ENCODE measurements at places on chromosomes 3 and 15.

DNA sequence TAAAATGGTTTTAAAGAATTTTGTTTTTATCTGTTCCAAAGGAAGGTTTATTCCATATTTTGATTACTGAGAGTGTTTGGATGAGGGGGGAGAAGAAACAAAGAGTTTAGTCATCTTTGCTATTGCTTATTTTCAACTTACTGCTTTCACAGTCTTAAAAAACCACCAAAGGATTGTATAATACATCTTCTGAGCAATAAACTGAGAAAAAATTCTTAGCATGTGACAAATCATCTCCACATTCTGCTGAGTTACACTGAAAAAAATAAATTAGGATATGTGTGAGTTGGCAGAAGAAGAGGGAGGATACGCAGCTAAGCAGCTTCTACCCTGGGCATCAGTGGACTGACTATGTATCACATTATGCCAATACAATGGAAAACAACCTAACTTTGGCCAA, 23.2 kb upstream of the ACTC1 start:
- DNase-seq: no peak

GRCh38 chr3:184780981-184781515, 30.9 kb upstream of the VPS8 start:
- DNase-seq: no peak

- peak; percentile 83 for DNase-seq
These were observed 79.1 kb upstream of the MEF2A start for GRCh38 chr15:99486371-99487336.

GRCh38 chr3:112610121-112610520, 30.8 kb downstream of the CCDC80 start:
- no peak for DNase-seq

DNA sequence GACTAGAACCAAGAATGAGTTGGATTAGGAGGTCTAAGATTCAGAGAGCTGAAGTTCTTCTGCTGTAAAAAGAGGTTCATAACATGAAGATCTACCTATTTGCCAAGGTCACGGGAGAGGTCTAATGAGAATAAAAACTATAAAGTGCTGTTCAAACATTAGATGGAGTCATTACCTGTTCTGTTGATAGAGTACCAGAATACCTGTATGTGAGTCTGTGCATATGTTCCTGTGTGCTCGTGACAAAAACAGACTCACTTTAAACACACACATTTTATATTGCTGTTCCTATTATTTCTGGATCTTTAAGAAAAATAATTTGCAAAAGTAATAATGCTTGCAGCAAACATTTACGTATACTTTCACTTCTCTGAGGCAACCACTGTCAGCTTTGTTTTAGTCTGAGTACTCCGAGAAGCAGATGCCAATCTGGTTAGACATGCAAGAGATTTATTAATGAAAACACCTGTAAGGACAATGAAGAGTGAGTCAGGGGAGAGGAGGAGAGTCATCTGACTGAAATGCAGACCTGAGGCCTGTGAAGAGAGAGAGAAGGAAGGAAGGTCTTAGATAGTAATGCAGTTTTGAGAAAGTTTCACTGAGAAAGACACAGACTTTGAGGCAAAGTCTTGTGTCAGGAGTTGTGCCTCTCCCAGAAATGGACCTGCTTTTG, 221.2 kb downstream of the SQOR start:
- no peak for DNase-seq

DNA sequence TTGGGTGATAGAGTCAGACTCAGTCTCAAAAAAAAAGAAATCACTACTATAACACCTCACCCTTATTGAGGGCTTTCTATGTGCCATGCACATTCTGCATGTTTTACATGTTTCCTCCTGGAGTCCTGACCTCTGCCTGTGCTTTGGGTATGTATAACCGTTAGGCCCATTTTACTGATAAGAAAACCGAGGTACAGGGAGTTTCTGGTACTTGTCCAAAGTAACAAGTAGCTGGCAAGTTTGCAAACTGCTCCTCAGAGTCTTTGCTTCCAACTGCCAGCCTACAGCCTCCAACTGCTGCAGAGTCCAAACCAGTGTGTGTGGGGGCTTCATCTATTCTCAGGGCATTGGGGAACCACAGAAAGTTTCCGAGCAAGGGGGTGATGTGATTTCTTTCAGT, 3.7 kb upstream of the GNAI2 start:
- DNase-seq: no peak

DNA sequence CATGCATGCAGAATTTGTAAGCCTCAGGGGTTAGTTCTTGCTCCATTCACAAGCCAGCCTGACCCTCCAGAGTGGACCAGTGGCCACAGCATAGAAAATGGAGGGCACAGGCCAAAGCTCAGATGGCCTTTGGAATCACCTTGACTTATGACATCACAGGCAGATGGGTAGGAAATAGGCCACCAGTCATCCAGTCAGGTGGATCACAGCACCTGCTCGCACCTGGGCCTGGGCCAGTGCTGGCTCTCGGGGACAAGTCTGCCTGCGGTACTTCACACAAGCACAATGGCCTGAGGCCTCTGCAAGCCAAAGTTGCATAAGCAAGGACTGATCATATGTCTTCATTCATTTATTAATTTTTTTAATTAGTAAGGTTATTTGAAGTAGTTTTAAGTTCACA, 39.3 kb downstream of the PPCDC start:
- no peak for DNase-seq

- no peak for DNase-seq
These were observed 397.1 kb downstream of the CACNA2D3 start for GRCh38 chr3:54519493-54519892.

DNA sequence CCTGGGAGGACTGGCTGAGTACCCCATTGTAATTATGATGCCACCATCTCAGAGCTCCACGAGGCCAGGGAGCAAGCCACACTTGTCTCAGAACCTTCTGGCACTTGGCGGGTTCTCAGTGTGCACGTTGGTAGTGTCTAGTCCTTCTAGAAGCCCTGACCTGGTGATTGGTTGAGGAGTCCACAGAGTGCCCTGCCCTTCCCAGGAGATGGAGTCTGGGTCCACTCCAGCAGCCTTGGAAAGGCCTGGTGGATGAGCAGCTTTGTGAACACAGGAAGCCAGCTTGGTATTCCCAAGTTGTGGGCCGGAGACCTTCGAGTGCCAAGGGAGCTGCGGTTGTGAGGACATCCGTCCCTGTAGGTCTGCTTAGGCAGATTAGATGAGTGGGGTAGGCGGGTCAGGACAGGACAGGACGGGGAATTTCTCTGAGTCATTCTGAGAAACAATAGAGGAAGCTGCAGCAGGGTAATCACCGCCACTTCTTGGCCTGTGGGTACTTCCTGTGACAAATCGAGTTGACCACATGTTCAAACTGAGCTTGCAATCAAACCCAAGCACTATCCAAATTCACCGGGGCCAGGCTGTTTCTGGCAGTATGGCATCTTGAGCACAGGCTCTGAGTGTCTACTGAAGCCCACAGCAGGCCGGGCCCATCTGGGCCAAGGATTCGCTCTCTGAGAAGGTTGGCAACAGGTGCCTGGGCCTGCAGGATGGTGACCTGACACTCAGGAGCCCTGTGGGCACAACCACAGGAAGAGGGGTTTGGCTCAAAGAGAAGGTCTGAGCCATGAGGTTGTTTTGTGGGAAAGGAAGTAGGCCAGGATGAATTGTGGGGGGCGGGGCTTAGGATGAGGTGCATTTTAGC, 71.5 kb upstream of the PLXNA1 start:
- no peak for DNase-seq

- DNase-seq: no peak
These were observed 25.9 kb downstream of the CEMIP start for GRCh38 chr15:80804970-80805495.

All from vagina (tissue), 2 donors.